ENCODE measurements at places on chromosomes 7 and 10.

DNA sequence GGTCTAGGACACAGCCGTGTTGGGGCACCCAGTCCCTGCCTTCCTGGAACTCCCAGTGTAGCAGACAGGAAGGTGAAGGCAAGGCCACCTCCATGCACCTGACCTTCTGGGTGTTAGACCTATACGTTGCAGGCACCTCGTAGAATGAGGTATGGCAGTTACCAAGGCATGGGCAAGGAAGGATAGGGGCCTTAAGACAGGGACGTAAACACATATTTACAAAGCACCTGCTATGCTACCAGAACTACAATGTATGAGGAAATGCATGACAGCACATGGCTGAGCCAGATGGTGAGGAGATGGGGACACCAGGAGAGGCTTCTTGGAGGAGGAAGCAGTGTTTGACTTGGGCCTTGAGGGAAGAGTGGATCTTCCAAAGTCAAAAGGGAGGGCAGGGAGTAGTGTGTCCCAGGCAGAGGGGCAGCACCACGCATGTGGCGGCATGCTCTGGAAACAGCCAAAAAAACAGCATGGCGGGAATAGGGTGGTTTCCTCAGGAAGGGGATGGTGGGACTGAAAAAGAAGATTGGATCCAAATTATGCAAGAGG is 231.2 kb downstream of the FANK1 start:
- no peak for DNase-seq

DNA sequence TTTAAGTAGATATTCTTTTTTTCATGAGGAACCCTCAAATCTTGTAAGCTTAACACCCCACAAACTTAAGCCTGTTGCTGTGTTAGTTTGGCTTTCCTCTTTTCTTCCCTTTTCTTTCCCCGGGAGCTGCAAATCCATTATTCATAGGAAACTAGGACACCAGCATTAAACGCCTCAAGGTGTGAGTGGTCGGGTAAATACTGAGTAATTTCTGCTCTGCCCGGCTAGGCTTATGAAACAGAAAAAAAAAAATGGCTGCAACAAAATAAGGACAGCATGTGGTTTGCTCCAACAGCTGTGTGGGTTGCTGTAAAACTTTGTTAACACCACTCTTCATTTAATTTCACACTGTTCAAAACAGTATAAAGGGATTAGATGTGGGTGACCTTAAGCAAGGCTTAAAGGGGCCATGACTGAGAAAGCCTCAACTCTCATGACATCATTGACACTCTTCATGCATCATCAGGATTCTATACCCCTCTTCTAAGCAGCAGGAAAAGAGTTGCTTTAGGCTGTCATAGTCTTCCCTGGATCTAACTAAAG is 104.1 kb downstream of the AOAH start:
- no peak for DNase-seq

GRCh38 chr10:130587718-130588117 is 451.5 kb downstream of the GLRX3 start:
- DNase-seq = no peak

- no peak for DNase-seq
Measured at GRCh38 chr10:130557181-130557845, 421.1 kb downstream of the GLRX3 start.

GRCh38 chr7:601595-602340 is 82.1 kb upstream of the PDGFA start:
- DNase-seq = no peak

GRCh38 chr7:100893318-100893895 is 2.3 kb downstream of the ACHE start:
- DNase-seq = no peak

- DNase-seq = no peak
Measured at GRCh38 chr10:60182691-60183090, 207.0 kb downstream of the ANK3 start.

DNA sequence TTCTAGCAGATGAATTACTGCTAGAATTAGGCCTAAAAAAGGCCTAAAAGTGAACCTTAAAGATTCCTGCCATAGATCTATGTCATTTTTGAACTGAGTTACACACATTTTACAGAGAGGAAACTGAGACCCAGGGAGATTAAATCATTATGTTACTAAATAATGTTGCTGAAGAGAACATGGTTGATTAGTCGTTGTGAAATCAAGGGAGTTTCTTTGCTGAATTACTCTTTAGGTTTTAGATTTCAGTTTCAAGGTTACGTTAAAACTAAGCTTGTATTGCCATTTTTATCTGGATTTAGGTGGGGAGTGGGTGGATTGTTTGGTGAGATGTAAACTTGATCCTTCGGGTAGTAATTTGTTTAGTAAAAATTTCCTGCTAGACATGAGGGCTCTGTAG is 21.3 kb downstream of the CDK14 start:
- DNase-seq = no peak

GRCh38 chr10:125057158-125058001 is 103.0 kb downstream of the CTBP2 start:
- DNase-seq = no peak

DNA sequence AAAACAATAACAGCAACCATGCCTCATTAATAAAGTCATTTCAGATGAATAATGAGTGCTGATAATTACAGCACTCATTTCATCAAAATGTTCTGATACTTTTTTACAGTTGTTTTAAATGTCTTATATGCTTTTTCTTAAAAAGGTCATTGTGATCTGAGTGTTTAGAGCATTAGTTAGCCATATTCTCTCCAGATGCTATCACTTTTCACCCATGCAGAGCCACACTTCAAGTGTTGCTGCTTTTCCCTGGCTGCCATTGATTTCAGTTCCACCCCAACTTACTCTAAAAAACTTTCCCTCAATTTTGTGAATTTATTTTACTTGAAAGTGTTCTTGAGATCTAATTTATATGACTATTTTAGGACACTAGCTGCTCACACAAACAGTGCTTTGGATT is 41.8 kb downstream of the NUP205 start:
- no peak for DNase-seq

- no peak for DNase-seq
Measured at GRCh38 chr7:153109566-153109965, 350.0 kb downstream of the ACTR3B start.

- DNase-seq = peak; percentile 99
Measured at GRCh38 chr7:37031571-37032257, 307.4 kb upstream of the AOAH start.

GRCh38 chr7:129401967-129402860 is 32.0 kb upstream of the STRIP2 start:
- DNase-seq = no peak

DNA sequence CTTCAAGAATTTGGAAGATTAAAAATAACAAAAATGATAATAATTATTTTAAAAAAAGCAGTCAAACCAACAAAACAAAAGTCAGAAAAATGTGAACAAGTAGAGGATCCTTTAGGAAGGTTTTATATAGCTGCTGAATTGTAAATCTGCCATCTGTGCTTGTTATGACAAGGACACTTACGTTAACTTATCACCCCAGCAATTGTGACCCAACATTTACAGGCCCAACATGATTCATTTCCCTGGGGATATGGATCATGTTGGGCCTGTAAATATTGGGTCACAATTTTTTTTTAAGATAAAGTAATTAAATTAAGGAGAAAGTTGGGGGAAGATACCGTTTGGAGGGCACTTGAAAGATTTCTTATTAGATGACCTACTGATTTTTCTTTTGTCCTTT is 261.4 kb upstream of the HABP2 start:
- DNase-seq = no peak

DNA sequence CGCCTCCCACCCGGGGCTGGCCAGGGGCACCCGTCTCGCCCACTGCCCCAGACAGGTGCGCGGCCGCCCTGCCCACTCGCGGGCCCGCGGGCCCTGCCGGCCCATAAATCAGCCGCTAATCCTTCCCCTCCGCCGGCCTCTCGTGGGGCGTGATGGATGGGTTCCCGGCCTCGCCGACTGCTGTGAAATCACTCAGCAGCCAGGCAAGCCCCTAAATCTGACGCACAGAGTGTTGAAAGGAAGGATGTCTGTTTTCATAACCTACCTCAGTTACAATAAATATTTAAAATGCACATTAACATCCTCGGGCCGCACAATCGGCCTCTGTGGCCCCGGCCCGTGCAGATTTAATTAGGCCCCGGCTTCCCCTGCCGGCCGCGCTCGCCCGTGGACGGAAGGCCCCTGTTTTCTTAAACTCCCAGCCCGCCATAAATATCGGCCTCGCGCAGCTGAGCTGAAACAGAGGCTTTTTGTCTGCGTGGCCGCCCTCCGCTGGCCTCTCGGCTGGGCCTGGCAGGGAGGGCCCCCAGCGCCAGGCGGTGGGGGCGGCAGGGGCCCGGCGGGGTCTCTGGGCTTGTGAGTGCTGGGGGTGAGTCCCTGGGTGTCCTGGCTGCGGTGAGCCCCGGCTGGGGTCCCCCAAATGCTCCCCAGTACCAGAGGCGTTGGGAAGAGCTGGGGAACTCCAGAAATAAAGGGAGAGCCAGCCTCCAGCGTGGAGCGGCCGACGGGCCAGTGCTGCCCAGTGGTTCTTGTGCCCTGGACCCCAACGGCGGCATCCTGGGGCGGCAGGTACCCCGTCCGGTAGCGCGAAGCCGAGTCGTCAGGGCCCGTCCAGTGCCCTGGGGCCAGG is 90.7 kb downstream of the UNCX start:
- no peak for DNase-seq

DNA sequence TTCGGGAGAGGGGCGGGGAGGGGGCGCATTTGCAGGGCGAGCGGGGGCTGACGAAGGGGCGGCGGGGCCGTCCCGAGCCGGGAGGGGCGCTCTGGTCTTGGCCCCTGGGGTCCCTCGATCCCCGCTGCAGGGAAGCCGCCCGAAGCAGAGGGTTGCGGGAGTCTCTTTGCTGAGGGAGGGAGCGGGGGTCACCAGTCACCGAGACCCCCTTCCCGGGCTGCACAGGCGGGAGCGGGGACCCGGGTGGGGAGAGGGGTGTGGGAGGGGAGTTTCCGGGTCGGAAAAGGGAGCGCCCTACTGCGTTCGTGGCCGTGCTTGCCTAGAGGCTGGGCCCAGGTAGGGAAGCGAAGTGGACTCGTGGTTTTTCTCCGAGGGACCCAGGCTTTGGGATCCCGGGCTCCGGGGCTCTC is 422 bp downstream of the AP1S1 start:
- DNase-seq = no peak

DNA sequence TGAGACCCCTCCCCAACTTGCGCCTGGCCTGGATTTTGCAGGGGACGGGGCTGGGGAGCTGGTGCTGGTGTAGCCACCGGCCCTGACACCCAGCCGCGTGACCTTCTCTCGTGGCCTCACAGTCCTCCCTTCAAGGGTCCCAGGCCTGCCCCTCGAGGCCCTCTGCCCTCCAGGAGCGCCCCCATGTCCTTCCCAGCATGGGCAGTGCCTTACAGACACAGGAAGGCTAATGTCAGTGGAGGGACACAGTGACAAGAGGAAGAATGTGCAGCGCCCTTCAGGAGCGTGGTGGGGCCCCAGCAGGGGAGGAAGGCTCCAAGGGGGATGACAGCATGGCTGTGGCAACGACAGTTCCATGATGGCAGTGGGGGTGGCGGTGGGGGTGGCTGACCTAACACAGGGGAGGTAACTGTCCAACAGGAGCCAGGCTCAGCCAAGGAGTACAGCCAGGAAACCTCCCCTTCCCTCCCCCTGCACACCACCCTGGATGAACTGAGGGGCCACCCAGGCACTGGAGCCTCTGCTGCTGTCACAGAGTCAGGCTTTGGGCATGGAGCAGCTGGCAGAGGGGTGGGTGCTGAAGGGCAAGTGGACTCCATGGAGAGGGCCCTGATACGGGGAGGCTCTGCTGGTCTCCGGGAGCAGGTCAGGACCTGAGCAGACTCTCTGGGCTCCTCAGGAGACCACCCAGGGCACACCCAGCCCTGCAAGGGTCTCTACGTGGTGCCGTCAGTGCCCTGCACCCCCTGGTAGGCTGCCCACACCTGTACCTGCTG is 76.0 kb upstream of the RET start:
- DNase-seq = no peak

- no peak for DNase-seq
Measured at GRCh38 chr7:105877736-105878135, 1.3 kb upstream of the ATXN7L1 start.

- no peak for DNase-seq
Measured at GRCh38 chr7:139613971-139614411, 90.5 kb downstream of the CLEC2L start.

- DNase-seq = no peak
Measured at GRCh38 chr10:95422233-95422632, 131.4 kb upstream of the PDLIM1 start.

GRCh38 chr7:46900312-46901263 is 681.3 kb downstream of the TNS3 start:
- peak; percentile 90 for DNase-seq

GRCh38 chr10:98055841-98056516 is 25.6 kb upstream of the CRTAC1 start:
- no peak for DNase-seq

DNA sequence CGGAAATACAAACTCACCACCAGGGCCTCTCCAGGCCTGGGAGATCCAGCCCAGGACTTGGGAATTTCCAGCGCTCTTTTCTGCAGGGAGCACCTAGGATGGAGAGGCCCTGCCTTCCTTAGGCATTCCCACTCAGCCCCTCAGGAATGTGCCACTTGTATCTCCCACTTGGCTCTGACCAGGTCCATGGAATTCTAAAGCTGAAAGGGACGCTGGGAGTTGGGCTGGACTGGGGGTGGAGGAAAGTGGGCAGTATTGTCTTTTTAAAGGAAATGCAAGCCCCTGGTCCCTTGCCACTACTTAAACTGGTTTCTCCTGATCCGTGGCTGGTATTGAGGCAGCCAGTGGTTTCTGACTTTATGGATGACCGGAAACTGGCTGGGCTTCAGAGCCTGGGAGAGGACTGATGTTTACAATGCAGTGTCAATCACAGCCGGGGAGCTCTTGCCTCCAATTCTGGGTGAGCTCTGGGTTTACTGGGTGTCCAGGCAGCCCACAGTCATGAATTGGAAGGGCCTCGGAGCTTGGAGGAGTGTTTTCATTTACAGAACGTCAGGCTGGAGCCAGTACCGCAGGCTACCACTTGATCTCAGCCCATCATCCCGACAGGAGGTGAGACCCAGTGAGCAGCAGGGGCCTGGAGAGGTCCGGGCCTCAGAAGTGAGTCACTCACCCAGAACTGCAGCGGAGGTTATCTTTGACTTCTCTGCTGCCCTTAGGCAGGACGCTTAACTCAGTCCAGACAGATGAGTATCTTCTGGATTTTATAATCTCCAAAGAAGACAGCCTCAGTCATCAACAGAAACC is 27.3 kb downstream of the AGAP3 start:
- DNase-seq = peak; percentile 99

- DNase-seq = no peak
Measured at GRCh38 chr7:73703225-73703624, 16.2 kb downstream of the STX1A start.
